Regular cardiac myocyte (primary cell): ENCODE measurements at places on chromosomes 3 and 15. TPM values are rescaled to one million over a fixed set of nuclear protein-coding genes. Genes with fewer than 3 reads are reported as not detected.

Gene PAQR5
- total RNA-seq, result 0.58 and 2.3 TPM in 2 replicates

Gene XXYLT1
- total RNA-seq, result 25.5 and 29.0 TPM in 2 replicates

Gene CCR1
- total RNA-seq, result under 0.01 and 0.28 TPM in 2 replicates

Gene ADAMTS7
- 12.8 and 18.6 TPM in 2 replicates for total RNA-seq

Gene HEG1
- total RNA-seq, result 67.9 and 146 TPM in 2 replicates

Gene TRAK1
- total RNA-seq, result 40.3 and 43.5 TPM in 2 replicates

Gene LRRIQ4
- total RNA-seq, result 0.19 TPM in 1 of 2 replicates, not detected in the other
